Colonic mucosa (tissue), 4 donors: ENCODE measurements at places on chromosomes 6 and 20.

- H3K27me3 ChIP-seq = no peaks in the 10 kb centered on the region
- H3K4me1 ChIP-seq = no peaks in the 10 kb centered on the region
- H3K27ac ChIP-seq = no peak overlapping the region
- no peak overlapping the region for H3K4me3 ChIP-seq
- DNase-seq = no peak
- H3K36me3 ChIP-seq = no peaks in the 10 kb centered on the region
Observed at GRCh38 chr6:118207947-118208346, 300.9 kb downstream of the SLC35F1 start.

GRCh38 chr6:160388922-160389321, 40.7 kb downstream of the SLC22A3 start:
- no peaks in the 10 kb centered on the region for H3K4me1 ChIP-seq
- no peak for DNase-seq
- H3K4me3 ChIP-seq = no peak overlapping the region
- no peak overlapping the region for H3K27ac ChIP-seq
- no peaks in the 10 kb centered on the region for H3K36me3 ChIP-seq

- DNase-seq = no peak
- peaks cover 6% of the 10 kb centered on the region for H3K36me3 ChIP-seq
- H3K27ac ChIP-seq = no peak overlapping the region
- no peak overlapping the region for H3K4me3 ChIP-seq
- H3K27me3 ChIP-seq = no peaks in the 10 kb centered on the region
Observed at GRCh38 chr6:3321875-3322274, 63.1 kb downstream of the PSMG4 start.

DNA sequence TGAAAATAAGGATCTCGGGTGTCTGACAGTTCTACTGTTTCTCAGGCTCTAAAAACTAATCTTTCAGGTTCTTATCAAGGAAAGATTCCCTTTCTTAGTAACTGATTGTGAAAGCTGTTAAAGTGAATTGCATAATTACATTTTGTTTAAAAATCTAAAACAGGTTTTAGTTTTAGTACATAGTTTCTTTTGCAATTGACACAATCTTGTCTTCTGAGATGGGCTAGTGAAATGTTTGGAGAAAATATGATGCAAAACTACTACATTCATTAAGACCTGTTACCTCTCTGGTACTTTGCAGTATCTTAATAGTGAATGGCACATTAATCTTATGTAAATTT, 298.4 kb downstream of the UTRN start:
- H3K4me3 ChIP-seq = peak overlapping the region; percentile 11
- no peak for DNase-seq
- no peaks in the 10 kb centered on the region for H3K27me3 ChIP-seq
- H3K4me1 ChIP-seq = no peaks in the 10 kb centered on the region

GRCh38 chr20:48405909-48406308, 421.9 kb downstream of the PREX1 start:
- H3K4me3 ChIP-seq = no peak overlapping the region
- no peak for DNase-seq
- H3K4me1 ChIP-seq = no peaks in the 10 kb centered on the region

- H3K27ac ChIP-seq = no peak overlapping the region
- no peak for DNase-seq
- H3K36me3 ChIP-seq = no peaks in the 10 kb centered on the region
- no peaks in the 10 kb centered on the region for H3K4me1 ChIP-seq
- H3K27me3 ChIP-seq = no peaks in the 10 kb centered on the region
Observed at GRCh38 chr6:71187141-71187540, 101.5 kb upstream of the OGFRL1 start.
